ENCODE measurements at places on chromosomes 7 and 10.

DNA sequence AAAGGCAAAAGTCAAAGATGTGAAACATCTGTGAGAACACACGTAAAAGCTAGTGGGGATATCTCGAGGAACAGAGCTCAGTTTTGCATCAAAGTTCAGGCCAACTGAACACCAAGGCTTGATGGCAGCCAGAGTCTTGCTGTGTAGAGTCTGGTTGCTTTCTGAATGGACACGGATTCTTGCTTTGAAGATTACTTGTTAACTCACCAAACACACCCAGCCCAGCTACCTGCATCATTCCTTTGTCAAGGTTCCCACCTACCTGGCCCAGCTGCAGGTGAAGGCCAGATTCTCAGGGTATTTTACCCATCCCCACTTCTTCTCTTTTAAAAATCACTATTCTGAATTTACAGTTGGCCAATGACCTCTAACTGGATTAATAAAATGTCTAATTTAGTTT lies 174.4 kb upstream of the PHYHIPL start:
- DNase-seq, result no peak

GRCh38 chr10:106506526-106507283 lies 657.8 kb downstream of the SORCS1 start:
- no peak for DNase-seq

DNA sequence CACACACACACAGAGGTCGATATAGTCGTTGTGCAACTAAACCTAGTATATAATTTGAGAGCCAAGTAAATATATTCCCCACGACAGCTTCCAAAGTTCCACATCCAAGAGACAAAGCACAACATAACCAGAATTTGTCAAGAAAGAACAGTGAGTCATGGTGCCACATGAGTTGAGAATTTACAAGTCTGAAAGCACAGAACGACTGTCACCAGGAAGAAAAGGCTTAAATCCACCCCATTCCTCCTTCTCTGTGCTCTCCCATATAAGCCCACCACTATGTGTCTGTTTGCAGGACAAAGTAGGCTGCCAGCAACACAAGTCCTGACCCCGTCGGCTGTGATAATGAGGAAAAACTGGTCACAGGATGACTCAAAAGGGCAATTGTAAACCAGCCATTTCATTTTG lies 32.8 kb downstream of the GSAP start:
- no peak for DNase-seq

- DNase-seq, result no peak
These were observed 16.3 kb upstream of the CYP51A1 start for GRCh38 chr7:92150450-92151017.
